ENCODE measurements at places on chromosomes 7 and 10.

DNA sequence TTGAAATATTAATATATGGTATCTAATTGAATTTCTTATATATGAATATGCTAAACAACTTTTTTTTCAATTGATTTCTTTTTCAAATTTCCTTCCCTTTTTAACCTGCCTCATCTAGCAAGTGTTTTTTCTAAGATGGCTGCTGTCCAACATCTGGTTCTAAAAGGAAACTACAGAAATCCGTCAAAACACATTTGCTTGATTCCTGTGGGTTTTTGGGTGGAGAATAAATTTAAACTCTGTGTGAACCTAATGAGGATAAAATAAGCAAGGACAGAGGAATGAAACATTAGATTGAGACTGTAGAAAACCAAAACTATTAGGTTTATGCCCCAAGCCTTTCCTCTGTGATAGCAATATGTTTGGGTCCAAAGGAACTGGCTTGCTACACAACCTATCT is 75.5 kb upstream of the STARD3NL start:
- no peak overlapping the region for H3K4me3 ChIP-seq
- no peaks in the 10 kb centered on the region for H3K36me3 ChIP-seq
- H3K4me1 ChIP-seq: no peaks in the 10 kb centered on the region
- no peaks in the 10 kb centered on the region for H3K27me3 ChIP-seq
- DNase-seq: no peak

DNA sequence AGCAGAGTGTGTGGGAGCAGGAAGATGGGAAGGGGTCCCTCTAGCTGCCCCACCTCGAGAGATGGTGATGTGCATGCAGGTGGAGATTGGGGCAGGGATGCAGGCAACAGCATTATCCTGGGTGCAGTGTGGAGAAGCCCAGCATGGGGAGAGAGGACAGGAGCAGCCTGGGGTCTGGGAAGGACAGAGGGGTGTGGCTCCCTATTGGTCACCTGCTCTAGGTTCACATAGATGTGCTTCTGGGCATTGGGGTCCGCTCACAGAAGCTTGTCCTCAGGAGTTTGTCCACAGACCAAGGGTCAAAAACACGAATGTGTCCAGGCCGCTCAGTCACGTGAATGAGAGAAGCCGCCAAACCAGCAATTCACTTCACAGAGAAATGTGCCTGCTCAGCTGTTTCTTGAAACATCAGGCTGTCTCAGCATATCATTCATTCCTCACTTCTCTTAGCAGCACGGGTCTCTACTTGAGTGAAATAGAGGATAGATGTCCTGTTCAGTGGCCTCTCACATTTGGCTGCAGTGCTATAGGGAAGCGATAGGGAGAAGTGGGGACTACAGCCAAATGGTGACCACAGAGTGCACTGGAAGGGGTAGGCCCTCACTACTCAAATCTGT is 11.5 kb upstream of the SLC29A3 start:
- H3K27ac ChIP-seq: no peak overlapping the region
- H3K4me3 ChIP-seq: no peak overlapping the region
- peaks cover 26% of the 10 kb centered on the region for H3K27me3 ChIP-seq
- no peaks in the 10 kb centered on the region for H3K4me1 ChIP-seq
- DNase-seq: no peak

- no peaks in the 10 kb centered on the region for H3K27me3 ChIP-seq
- H3K4me1 ChIP-seq: no peaks in the 10 kb centered on the region
- no peak overlapping the region for H3K4me3 ChIP-seq
- H3K36me3 ChIP-seq: no peaks in the 10 kb centered on the region
- DNase-seq: no peak
These were observed 54.7 kb upstream of the DNAJC1 start for GRCh38 chr10:22058201-22058600.

GRCh38 chr10:119973281-119973680 is 80.8 kb downstream of the SEC23IP start:
- no peak for DNase-seq
- H3K36me3 ChIP-seq: no peaks in the 10 kb centered on the region
- no peak overlapping the region for H3K27ac ChIP-seq
- no peaks in the 10 kb centered on the region for H3K27me3 ChIP-seq

- no peaks in the 10 kb centered on the region for H3K27me3 ChIP-seq
- H3K4me1 ChIP-seq: no peaks in the 10 kb centered on the region
- H3K36me3 ChIP-seq: no peaks in the 10 kb centered on the region
- no peak for DNase-seq
These were observed 191.3 kb upstream of the PODXL start for GRCh38 chr7:131747658-131748232.

- no peaks in the 10 kb centered on the region for H3K36me3 ChIP-seq
- H3K4me1 ChIP-seq: no peaks in the 10 kb centered on the region
- no peak overlapping the region for H3K27ac ChIP-seq
- no peak overlapping the region for H3K4me3 ChIP-seq
- H3K27me3 ChIP-seq: no peaks in the 10 kb centered on the region
These were observed 10.4 kb upstream of the NXPH1 start for GRCh38 chr7:8423057-8423456.

DNA sequence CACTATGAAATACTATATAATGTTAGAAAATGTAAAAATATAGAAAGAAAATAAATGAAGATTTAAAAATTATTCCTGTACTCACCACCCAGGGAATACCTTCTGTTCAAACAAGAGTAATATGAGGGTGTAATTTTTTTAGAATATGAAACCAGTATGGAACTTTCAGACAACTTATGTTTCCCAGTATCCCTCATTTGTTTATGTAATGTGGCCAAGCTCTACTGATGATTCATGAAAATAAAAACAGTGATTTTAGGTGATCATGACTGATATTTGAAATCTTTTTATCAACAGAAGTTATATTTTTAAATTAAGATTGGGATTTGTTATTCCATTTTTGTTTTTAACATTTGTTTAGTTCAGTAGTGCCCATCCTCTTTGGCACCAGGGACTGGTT is 18.8 kb downstream of the SLK start:
- no peaks in the 10 kb centered on the region for H3K36me3 ChIP-seq
- DNase-seq: no peak
- H3K4me3 ChIP-seq: no peak overlapping the region
- H3K27ac ChIP-seq: no peak overlapping the region
- H3K27me3 ChIP-seq: no peaks in the 10 kb centered on the region

GRCh38 chr10:97718659-97719142 is 5.2 kb downstream of the MARVELD1 start:
- H3K4me1 ChIP-seq: peaks cover 51% of the 10 kb centered on the region
- no peaks in the 10 kb centered on the region for H3K27me3 ChIP-seq
- peak; percentile 96 for DNase-seq
- peak overlapping the region; percentile 75 for H3K27ac ChIP-seq
- no peak overlapping the region for H3K4me3 ChIP-seq

GRCh38 chr7:1144269-1144771 is 15.7 kb downstream of the ZFAND2A start:
- no peak overlapping the region for H3K27ac ChIP-seq
- H3K27me3 ChIP-seq: no peaks in the 10 kb centered on the region
- H3K36me3 ChIP-seq: peaks cover 2% of the 10 kb centered on the region
- no peak for DNase-seq
- no peak overlapping the region for H3K4me3 ChIP-seq

- no peak for DNase-seq
- H3K4me3 ChIP-seq: no peak overlapping the region
- H3K4me1 ChIP-seq: no peaks in the 10 kb centered on the region
- no peaks in the 10 kb centered on the region for H3K27me3 ChIP-seq
- no peak overlapping the region for H3K27ac ChIP-seq
- H3K36me3 ChIP-seq: peaks cover 10% of the 10 kb centered on the region
These were observed 76.9 kb upstream of the RSBN1L start for GRCh38 chr7:77619314-77619713.

- no peak overlapping the region for H3K27ac ChIP-seq
- H3K36me3 ChIP-seq: no peaks in the 10 kb centered on the region
- H3K27me3 ChIP-seq: no peaks in the 10 kb centered on the region
- H3K4me3 ChIP-seq: no peak overlapping the region
- no peak for DNase-seq
- H3K4me1 ChIP-seq: peaks cover 11% of the 10 kb centered on the region
These were observed 227.7 kb downstream of the MGMT start for GRCh38 chr10:129694691-129695243.

DNA sequence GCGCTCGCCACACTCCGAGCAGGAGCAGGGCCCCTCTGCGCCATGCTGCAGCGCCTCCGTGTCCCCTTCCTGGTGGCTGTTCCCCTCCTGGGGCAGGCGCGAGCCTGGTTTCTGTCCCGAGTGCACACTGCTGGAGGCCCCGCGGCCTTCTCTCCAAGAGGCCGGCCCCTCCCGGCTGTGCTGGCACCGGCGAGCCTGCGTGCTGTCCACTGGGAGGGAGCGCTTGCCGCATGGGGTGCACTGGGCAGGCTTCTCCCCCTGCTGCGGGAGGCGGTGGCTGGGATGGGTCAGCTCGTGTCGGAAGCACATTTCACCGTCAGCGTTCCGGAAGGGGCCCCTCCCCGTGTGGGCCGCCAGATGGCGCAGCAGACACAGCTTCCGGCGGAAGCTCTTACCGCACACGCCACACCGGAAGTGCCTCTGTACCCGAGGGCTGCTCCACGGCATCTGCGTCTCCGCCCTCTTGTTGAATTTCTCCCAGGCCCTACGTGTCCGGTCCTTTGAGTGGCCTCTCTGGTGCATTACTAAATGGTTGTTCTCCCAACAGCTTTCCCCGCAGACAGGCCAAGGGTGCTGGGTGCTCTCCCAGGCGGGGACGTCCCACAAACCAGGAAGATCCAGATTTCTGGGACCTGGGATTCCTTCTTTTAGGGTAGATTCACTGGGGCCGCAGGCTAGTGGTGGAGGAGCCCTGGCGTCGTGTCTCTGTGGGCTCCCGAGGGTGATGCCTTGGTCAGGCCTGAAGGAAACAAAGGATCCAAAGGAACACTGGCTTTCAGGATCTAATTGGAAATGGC is 18.7 kb downstream of the ZNF786 start:
- peaks cover 16% of the 10 kb centered on the region for H3K4me1 ChIP-seq
- no peak overlapping the region for H3K27ac ChIP-seq
- no peak overlapping the region for H3K4me3 ChIP-seq

- no peaks in the 10 kb centered on the region for H3K27me3 ChIP-seq
- H3K27ac ChIP-seq: no peak overlapping the region
- H3K4me1 ChIP-seq: no peaks in the 10 kb centered on the region
- H3K4me3 ChIP-seq: no peak overlapping the region
These were observed 37.2 kb upstream of the TMEM273 start for GRCh38 chr10:49225218-49225876.

DNA sequence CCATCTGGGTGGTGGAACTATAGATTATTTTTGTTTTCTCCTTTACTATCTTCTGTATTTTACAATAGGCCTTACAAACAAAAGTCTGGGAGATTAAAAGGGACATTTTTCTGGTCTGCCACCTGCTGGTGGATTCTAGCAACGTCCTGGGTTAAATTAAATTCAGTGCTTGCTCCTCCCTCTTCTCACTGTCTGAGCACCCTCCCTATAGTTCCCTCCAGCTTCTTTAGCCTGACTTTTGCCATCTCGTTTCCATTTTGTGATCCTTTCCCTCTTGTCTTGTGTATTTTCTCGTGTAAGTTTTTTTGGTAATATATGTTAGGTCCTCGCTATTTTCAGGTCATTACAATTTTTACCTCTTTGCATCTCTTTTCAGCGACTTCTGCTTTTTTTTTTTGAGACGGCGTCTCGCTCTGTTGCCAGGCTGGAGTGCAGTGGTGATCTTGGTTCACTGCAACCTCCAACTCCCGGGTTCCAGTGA is 16.1 kb downstream of the ANKRD16 start:
- H3K4me1 ChIP-seq: no peaks in the 10 kb centered on the region
- DNase-seq: no peak
- H3K27ac ChIP-seq: no peak overlapping the region
- no peak overlapping the region for H3K4me3 ChIP-seq

GRCh38 chr7:5388273-5388901 is 35.2 kb downstream of the TNRC18 start:
- H3K4me1 ChIP-seq: peaks cover 4% of the 10 kb centered on the region
- peaks cover 27% of the 10 kb centered on the region for H3K36me3 ChIP-seq
- no peak overlapping the region for H3K27ac ChIP-seq
- no peak for DNase-seq

DNA sequence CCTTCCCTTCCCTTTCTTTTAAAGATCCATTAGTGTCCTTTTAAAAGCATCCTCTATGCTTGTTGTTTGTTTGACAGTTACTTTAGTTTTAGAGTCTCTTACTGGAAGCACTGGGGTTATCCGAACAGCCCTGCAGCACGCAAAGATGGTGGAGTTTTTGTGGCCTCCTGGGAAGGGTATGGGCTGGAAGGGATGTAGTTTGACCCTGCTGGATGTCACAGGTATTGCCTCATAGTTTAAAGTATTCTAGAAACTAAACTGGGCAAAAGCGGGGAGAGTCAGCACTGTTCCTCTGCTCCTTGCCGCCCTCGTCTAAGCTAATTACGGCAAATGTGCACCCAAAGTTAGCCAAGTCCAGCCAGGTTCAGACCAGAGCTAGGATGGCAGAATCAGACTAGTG is 35.8 kb upstream of the GNAI1 start:
- no peak overlapping the region for H3K27ac ChIP-seq
- H3K4me3 ChIP-seq: no peak overlapping the region
- H3K36me3 ChIP-seq: no peaks in the 10 kb centered on the region

DNA sequence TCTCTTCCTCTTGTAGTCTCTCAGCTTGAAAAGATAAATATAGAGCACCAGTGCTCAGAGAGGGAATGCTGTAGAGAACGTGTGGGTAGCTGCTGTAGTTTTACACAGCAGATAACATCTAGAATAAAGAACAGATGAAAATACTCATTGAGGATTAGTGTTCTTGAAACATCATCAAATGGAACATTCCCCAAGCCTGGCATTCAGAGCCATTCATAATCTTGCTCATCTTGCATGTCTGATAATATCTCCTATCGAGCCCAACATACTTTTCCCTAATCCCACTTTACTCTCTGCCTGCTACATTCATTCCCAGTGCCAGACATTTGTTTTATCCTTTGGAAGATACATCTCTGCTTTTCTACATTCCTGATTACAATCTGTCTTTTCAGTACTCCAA is 35.2 kb downstream of the MCU start:
- DNase-seq: no peak
- H3K4me1 ChIP-seq: no peaks in the 10 kb centered on the region
- no peaks in the 10 kb centered on the region for H3K27me3 ChIP-seq
- H3K4me3 ChIP-seq: no peak overlapping the region

GRCh38 chr7:24026351-24026750 is 257.6 kb upstream of the NPY start:
- DNase-seq: no peak
- H3K4me3 ChIP-seq: no peak overlapping the region
- no peaks in the 10 kb centered on the region for H3K4me1 ChIP-seq
- H3K36me3 ChIP-seq: no peaks in the 10 kb centered on the region
- H3K27ac ChIP-seq: no peak overlapping the region

DNA sequence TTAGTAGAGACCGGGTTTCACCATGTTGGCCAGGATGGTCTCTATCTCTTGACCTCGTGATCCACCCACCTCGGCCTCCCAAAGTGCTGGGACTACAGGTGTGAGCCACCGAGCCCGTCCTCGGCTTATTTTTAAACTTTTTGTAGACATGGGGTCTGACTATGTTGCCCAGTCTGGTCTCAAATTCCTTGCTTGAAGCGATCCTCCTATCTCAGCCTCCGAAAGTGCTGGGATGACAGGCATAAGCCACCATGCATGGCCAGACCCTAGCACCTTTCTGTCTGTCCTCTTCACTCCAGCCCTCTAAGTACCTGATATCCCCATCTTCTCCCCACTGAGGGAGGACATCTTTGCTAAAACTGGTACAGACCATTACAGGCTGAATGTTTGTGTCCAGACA is 41.4 kb downstream of the TMEM130 start:
- no peak overlapping the region for H3K27ac ChIP-seq
- H3K27me3 ChIP-seq: peaks cover 5% of the 10 kb centered on the region
- H3K4me3 ChIP-seq: no peak overlapping the region
- H3K4me1 ChIP-seq: peaks cover 6% of the 10 kb centered on the region
- H3K36me3 ChIP-seq: no peaks in the 10 kb centered on the region

- H3K4me1 ChIP-seq: peaks cover 37% of the 10 kb centered on the region
- no peaks in the 10 kb centered on the region for H3K27me3 ChIP-seq
- no peaks in the 10 kb centered on the region for H3K36me3 ChIP-seq
- DNase-seq: no peak
- H3K27ac ChIP-seq: peak within 1 kb of the TSS; percentile 94
- peak within 1 kb of the TSS; percentile 88 for H3K4me3 ChIP-seq
These were observed at the start of gene CDCA7L for GRCh38 chr7:21945454-21946221. Gene CDCA7L, minus strand, starts transcription at chr7:21945899. Its CDS starts 95 bp downstream, at chr7:21945804.
